Fibroblast of skin of right quadriceps (primary cell): ENCODE measurements at places on chromosomes 5 and 9.

- no peak for DNase-seq
Measured at GRCh38 chr5:174953871-174954270, 229.5 kb downstream of the MSX2 start.

- no peak for DNase-seq
Measured at GRCh38 chr5:170365011-170365410, 24.2 kb downstream of the KCNMB1 start.

DNA sequence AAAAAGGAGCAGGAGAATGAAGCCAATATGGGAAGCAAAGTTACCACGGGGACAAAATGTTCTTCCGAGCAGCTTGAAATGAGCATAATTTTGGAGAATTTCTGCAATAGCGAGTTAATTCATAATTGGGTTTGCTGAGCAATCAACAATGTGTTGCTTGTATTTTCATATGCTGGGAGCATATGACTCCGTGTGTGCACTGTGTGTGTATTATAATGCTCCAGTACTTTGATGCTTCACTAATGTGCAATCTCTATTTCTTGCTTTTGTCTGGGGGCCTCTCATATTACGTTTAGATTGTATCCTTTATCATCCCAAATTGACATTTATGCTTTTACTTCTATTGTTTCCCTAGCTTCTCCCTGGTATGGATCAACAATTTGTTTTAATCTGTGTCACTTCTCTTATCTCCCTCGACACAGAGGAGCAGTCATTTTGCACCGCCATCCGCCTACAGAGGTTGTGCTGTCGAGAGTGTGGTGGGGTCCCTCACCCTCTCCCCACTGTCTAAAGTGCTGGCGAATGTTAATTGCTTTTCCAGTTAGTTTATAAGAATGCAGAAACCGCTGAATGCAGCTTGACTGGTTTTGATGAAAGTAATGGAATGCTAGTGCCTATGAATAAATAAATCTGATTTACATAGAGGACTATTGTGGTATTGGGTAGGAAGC, 372.5 kb upstream of the WWC1 start:
- peak; percentile 45 for DNase-seq

GRCh38 chr9:127154003-127154389, 31.6 kb upstream of the ANGPTL2 start:
- no peak for DNase-seq

- no peak for DNase-seq
Measured at GRCh38 chr5:117559005-117559844, 984.6 kb upstream of the SEMA6A start.

DNA sequence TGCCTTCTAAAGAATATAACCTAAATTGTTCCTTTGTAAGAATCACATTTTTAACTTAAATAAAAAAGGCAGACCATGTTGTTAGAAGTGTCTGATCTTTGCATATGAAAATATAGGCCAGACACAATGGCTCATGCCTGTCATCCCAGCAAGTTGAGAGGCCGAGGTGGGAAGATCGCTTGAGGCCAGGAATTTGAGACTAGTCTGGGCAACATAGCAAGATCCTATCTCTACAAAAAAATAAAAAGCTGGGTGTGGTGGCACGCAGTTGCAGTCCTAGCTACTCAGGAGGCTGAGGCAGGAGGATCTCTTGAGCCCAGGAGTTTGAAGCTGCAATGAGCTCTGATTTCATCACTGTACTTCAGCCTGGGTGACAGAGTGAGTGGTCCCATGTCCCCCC, 37.3 kb downstream of the TRIO start:
- DNase-seq = no peak

- no peak for DNase-seq
Measured at GRCh38 chr5:14932902-14933469, 61.4 kb upstream of the ANKH start.

DNA sequence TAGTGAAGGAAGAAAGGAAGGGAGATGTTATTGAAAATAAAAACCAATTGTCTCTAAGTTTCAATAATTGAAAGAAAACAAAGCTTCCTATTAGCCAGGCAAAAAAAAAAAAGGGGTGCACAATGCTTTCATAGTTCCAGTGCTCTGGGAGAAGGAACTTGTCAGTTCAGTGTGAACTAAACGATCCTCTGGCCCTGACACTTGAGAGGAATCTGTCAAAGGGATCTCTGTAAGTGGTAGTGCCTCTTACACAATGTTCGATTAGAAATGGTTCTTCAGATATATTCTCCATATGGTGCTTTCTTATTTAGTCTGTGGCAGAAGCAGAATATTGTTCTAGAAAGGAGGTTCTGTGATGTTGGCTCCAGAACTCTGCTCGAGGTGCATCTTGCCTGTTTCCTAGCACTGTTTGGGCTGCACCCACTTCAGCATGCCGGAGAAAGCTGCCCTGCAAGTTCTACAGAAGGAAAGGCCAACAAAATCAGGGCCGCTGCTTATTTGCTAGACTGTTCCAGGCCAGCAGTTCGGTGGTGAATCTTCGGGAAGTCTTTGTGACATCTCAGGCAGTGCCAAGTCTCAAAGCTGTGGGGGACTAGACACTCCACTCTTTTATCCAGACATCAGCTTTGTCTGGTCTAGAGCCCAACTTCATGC, 90.9 kb downstream of the PIK3R1 start:
- DNase-seq = no peak

DNA sequence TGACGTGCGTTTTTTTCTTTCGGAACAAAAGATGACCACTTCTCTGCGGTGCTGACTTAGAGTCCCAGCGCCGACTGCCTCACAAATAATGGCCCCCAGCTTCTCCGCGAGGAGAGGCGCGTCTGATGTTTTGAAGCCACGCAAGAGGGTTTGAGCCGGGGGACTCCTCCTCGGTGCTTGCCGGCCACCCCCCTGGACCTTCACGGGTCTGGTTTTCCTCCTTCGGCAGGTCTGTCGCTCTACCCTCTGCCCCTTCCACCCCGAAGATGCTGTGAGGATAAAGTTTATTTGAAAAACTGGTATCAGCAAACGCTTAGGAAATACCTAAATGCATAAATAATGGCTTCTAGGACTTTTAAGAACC, 584 bp downstream of the USP20 start:
- DNase-seq = peak; percentile 19

DNA sequence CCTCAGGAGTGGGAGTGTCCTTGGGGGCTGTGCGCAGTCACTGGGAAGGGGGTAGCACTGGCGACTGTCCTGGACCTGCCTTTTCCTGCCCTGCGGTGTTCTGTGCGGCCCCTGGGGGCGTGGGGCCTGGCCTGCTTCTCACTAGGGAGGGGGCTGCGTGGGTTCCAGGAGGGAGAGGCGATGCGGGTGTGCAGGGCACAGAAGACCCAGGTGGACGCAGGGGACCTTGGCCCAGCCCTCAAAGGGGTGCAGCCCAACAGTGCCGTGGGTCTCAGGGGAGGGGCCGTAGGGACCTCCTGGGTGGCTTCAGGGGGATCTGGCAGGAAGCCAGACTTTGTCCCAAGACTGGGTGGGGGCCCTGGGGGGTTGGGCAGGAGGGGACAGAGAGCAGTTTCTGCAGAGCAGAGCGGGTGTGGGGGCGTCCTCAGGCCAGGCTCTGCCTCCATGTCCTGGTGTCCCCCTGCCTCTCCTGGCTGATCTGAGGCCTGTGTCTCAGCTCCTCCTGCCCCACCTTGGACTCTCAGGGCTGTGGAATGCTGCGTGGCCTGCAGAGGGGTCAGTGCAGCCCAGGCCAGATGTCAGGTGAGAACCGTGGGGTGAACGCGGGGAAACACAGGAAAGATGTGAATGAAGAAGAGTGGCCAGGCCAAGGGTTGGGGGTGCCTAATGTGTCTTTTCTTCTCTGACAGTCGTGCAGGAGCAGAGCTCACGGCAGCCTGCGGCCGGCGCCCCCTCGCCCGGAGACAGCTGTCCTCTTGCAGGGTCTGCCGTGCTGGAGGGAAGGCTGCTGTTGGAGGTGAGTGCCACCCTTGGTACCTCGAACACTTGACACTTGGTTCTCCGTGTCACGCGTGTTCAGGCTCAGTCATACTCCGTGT, 54.6 kb downstream of the AHRR start:
- no peak for DNase-seq

DNA sequence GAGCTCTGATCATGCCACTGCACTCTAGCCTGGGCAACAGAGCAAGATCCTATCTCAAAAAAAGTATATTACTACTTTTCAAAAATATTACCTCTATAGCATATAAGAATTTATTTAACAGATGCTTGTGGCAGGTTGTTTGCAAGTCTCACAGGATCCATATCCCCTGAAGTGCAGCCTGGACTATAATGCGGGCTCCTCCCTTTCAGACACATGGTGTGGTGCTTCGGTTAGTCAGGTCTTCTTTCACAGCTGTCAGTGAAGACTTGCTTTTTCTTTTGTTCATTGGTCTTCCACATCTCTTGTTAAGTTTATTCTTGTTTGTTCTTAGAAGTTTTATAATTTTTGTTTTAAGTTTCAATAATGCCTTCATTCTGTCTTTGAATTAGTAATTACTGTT, 9.4 kb upstream of the HRCT1 start:
- no peak for DNase-seq

DNA sequence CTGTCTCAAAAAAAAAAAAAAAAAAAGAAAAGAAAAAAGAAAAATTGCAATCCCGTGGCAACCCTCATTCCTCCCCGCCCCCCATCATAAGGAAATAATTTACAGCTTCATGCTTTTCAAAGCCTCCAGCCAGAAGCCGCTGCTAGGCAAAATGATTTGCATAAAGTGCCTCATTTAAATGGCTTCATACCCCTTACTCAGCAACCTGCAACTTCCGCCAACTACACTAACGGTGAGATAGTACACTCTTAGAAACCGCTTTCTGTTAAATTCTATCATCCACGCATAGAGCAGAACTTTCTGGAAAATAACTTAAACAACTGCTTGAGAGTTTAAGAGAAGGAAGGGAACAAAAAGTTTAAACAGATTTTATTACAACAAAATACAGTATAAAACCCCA, 17.8 kb downstream of the SERINC5 start:
- peak; percentile 4 for DNase-seq

DNA sequence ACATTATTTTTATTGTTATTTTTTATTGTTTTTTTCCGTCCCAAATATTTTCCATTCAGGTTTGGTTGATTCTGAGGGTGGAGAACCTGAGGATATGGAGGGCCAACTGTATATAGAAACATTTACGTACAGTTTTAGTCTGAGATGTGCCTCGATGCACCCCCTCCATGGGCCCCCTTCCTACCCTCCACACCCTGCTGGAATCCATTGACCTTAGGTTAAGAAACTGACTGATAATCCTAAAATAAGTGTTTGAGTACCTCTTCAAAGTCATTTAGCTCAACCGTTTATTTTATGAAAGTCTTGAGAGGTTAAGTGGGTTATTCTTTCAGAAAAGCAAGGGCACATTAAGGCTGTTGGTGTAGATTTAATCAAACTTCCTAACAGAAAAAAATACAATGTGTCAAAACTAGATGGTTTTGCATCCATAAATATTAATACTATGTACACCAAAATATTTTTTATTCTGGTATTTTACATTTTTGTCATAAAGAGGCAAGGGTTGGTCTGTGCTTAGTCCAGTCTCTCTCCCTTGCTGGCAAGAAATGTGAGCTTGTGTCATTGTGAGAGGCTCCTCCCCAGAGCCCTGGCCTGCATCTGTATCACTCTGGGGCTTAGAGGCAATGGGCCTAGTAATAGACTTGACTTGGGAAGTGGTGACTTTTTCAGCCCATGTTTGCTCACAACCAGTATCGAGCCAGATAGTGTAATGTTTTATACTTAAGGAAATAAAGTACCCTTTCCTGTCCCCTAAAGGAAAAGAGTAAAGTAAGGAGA, 15.7 kb downstream of the MTRR start:
- DNase-seq = no peak

GRCh38 chr5:10592601-10593000, 28.7 kb downstream of the ANKRD33B start:
- DNase-seq = no peak

DNA sequence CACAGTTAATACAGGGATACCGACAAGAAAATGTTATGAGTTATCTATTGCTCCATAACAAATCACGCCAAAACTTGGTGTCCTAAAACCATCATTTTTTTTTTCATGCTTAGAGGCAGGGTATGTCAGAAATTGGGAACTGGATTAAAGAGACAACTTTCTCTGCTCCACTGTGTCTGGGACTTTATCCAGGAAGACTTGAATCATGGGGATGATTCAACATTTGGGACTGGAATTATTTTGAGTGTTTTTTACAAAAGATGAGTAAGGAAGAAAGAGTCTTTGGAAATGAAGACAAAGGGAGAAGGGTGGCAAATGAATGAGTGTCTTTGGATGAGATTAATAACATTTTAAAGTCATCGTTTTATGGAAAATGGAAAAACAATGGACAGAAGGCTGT, 1883.7 kb upstream of the C9orf72 start:
- DNase-seq = peak; percentile 76

DNA sequence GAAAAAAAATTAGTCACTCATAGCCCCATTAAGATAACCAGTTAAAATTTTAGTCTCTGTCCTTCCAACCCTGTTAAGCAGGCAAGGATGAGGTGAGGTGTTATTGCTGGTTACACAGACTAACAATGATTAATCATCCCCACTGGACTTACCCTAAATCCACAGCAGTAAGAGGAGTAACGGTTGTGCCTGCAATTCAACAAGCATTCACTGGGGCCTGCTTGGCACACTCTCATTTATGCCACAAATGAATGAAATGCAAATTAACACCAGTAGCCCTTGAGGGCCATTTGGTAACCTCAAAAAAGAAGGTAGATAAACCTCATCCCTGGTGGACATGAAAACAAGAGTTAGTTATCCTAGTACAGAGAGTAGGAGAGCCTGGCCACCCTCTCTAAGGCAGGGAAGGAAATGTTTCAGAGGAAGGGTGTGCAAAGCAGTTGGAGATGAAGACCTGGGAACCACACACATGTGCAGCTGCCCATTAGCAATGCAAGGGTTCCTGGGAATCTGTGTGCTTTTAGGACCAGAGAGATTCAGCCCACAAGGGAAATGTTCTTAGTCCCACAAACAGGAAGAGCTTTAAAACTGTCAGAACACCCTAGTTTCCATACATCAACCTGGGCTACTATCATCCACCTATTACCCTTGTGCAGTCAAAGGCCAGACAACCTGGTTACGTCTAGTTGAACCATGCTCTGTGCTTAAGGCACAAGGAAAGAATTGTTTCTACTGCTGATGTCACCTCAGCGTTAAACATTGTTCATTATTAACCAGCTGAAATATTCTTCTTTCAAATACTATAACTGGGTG, 7.7 kb downstream of the LHFPL2 start:
- DNase-seq = no peak

DNA sequence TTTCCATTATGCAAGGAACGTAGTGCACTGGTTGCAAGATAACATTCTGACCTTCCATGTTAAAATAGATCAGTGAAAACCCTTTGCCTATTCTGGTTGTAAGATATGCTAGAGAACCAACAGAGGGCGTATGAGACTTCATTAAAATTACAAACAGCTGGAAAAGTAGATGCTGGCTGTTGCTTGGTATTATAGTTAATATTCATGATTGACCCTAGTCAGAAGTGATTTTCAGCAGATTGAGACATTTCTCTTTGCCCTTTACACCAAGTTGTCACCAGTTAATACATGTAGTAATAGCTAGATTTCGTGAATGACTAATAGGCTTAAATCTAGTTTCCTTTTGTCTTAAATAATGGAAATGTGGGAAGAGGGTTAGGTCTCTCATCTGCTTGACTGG, 13.8 kb upstream of the FGF18 start:
- DNase-seq = peak; percentile 12

GRCh38 chr5:168951356-168951755, 349.6 kb downstream of the SLIT3 start:
- DNase-seq = peak; percentile 28

GRCh38 chr9:17131494-17131893, 3.3 kb upstream of the CNTLN start:
- no peak for DNase-seq
